ENCODE measurements at places on chromosomes 3 and 15.

DNA sequence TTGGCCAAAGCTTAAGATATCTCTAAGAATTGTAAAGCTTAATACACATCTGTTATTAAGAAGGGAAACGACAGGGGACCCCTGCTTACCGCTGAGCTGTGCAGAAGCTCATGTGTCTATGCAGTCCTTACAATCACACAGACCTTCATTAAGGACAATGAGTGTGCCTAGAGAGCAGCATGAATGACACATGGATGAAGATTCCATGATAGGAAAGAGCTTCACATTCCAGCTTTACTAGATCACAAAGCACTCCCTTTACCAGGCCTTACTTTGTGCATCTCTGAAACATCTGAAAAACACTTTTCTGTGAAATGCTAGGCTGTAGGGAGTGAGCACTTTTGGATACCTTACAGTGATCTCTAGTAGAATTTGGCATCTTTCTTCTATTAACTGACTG is 32.0 kb downstream of the RNF168 start:
- no peak for DNase-seq

DNA sequence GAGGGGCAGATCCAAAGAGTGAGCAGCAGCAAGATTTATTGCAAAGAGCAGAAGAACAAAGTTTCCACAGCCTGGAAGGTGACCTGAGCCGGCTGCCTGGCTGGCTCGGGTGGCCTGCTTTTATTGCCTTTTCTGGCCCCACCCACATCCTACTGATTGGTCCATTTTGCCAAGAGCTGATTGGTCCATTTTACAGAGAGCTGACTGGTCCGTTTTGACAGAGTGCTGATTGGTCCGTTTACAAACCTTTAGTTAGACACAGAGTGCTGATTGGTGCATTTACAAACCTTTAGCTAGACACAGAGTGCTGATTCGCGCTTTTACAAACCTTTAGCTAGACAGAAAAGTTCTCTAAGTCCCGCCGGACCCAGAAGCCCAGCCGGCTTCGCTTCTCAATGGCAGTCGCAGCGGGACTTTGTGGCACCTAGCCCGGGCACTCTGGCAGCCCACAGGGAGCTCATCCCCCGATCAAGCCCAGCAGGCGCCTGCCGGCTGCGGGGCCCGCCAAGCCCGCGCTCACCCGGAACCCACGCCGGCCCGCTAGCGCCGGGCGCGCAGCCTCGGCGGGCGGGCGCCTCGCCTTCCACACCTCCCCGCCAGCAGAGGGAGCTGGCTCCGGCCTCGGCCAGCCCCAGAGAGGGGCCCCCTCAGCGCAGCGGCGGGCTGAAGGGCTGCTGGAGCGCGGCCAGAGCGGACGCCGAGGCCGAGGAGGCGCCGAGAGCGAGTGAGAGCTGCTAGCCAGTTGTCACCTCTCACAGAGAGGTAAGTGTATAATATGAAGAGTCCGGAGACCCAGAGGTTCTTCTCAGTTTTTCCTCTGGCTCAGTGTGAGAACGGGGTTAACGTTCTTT is 339.2 kb downstream of the CHL1 start:
- peak; percentile 27 for DNase-seq

GRCh38 chr3:123626881-123627280 is 42.0 kb upstream of the HACD2 start:
- DNase-seq: no peak

DNA sequence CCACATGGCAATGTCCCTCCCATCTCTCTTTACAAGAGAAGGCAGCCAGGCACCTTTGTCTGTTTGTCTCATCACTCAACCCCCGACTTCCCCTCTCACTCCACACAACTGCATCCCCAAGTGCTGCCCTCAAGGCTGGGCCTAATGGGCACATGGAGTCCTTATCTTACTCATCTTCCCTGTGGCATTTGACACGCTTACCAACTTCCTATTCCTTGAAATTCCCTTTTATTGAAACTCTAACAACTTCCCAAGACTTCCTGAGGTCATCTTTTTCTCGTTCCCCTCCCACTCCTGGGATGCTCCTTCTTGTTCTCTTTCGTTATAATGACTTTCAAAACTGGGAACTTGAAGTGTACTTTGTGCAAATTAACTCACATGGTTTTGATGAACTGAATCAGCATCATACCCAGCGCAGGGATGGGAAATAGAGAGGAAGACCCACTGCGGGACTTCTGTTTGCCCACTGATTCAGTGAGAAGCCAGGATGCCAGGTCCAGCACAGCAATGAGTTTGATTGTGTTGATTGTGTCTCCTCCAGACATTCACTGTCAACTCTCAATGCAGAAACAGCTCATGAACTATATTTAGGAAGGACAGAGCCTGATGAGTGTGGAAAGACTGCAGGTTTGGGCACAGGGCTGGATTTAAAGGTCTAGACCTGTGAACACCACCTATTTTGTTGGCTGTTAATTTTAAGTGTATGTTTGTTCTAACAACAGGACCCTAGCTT is 104.7 kb upstream of the TNIK start:
- no peak for DNase-seq

- peak; percentile 97 for DNase-seq
Measured at GRCh38 chr15:72118017-72118978, at the start of the genes MYO9A and SENP8. Gene MYO9A, minus strand, starts transcription at chr15:72118150. Its CDS starts 71,587 bp downstream, at chr15:72046563. Gene SENP8, plus strand, starts transcription at chr15:72118403. Its CDS starts 21,221 bp downstream, at chr15:72139624.

- DNase-seq: no peak
Measured at GRCh38 chr3:157428853-157429252, 7.8 kb upstream of the PTX3 start.

All from fibroblast of the conjunctiva (primary cell).